ENCODE measurements at places on chromosomes 5 and 9. TPM values are rescaled to one million over a fixed set of nuclear protein-coding genes. Genes with fewer than 3 reads are reported as not detected.

DNA sequence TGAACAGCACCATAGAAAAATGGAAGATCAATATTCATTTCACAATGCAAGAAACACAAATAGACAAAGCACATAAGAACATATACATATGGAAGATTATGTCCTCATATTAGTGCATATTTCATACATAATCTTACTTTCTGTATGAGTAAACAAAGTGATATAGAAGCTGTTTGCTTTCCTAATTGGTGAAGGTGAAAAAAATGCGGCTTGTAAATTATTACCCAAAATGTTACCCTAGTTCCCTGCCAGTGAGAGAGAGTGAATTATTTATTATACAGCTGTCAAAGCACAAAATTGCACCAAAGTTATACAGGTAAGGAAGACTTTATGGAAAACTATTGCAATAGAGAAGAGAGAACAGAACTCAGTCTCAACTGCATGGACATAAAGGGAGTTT is 1485.0 kb upstream of the CDH9 start:
- DNase-seq: no peak

DNA sequence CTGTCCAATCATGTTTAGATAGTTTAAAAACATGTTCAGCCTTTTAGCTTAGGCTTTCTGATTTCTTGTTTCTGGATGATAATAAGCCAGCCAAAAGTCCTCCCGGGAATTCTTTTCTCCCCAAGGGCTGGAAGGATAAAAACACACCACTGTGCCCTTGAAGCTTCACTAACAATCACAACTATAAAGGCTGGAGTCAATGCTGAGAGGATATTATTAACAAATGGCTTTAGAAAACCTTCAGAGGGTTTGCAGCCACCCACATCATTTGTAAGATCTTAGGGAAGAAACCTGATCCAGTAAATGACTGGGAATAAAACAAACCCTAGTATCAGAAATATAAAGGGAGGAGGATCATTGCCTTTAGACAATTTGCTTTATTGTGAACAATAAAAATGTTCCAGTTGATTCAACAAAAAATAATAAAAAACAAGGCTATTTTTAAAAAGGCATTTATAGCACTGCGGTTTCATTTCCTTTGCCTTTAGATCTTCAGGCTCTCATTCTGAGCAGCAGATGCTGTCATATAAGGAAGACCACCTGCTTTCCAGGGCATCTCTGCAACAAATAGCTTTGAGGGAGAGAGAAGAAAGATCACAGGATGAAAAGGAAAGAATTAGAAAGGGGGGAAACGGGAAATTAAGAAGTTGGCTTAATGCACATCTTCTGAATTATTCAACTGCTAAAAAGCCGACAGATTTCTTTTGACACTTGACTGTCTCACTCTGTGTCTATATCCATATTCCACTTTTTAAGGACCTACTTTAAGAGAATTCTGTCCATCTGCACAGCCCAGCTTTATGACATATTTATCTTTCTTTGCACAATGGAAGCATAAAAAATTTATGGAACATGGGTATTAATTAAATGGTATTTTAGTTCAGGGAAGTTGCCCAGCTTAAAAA is 277.2 kb upstream of the SLC24A2 start:
- no peak for DNase-seq

DNA sequence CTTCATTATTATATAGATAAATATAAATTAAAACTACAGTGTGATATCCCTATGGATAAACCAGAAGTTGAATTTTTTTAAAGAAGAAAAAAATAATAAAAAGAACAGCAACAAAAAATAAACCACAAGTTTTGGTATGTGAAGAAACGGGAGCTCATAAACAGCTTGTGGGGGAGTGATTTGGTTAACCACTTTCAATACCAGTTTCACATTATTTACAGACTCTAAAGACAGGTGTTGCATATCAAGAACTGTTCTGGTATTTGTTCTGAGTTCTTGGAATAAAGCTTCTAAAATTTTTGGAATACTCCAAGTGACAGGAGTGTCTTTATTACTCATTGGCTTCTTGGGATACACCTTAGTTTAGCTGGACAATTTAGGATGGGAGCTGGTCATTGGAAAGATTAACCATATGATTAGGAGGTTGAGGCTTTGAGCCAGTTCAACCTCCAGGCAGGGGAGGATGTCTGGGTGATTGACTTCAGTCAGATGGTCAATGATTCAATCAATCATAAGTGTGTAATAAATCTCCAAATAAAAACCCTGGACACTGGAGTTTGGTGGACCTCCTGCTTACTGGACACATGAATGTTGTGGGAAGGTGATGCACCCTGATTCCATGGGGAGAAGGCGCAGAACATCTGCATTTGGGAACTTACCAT is 2223.1 kb upstream of the C9orf72 start:
- DNase-seq: no peak

GRCh38 chr5:168728546-168729211 is 149.5 kb upstream of the PANK3 start:
- no peak for DNase-seq

DNA sequence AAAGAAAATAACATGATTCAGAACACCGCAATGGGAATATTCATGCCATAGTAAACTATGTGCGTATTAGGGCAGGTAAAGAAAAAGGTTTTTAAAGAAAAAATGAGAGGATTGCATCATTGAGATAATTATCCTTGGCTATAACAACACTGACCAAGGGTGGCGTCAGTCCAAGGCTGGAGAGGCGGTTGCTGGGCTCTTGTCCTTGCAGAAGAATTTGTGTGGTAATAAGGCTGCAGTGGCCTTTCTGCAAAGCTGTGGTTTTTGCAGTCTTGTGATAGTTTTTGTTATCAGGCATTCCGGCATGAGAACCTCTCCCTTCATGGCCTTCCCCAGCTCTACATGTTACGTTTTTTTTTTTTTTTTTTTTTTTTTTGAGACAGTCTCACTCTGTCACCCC is 14.0 kb downstream of the BOD1 start:
- DNase-seq: no peak

DNA sequence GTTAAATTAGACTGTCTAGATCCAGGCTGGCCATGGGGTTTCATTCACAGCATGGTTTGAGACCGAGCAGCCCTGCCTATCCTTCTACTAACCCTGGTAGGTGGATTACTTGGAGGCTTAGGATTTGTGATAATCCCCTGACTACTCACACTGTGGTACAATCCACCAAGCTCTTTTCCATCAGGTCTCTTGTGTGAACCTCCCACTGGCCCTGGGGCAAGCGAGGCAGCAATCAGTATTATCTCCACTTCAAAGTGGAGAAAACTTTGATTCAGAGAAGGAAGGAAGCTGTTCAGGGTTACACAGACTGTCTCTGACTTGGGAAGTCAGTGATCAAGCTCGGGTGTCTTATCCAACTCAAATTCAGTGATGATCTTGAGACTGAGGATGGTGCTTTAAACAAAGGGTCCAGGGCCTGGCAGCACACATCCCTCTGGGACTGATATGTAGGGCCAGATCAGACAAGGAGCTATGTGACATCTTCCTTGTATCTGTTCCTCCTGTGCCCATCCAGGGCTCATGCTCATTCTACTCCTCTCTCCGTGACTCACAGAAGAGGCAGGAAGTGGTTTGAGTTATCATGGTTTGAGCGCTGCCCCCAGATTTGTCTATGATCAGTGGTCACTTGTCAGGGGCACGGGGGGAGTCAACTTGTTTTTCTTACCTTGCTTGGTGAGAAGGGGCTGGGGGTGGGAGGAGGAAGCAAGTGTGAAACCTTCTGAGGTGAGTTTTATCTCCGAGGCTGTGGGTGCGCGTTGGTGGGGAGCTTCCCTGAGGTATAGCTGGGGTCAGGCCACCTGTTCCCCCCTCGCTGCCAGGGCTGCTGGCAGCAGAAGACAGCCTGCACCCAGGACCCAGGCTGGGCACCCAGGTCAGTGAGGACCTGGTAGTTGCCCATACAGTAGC is 48.6 kb downstream of the RGS3 start:
- no peak for DNase-seq

RAD23B gene
- total RNA-seq: 73.6 TPM

DNA sequence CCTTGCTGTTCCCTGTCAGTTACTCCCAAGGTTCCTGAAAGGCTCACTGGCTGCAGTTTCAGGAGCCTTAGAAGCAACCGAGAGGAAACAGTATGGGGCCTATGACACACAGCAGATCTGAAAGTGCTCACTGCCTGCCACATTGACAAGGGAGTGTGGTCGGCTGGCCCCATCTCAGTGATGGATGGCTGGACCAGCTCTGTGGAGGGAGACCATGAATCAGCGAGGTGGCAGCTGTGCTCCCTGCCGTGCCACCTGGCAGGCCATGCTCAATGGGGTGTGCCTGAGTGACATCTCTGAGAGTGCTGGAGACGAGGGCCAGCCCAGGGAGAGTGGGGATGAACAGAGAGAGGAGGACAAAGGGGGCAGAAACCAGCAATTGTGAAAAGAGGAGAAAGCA is 49.1 kb downstream of the DOCK2 start:
- DNase-seq: no peak

DNA sequence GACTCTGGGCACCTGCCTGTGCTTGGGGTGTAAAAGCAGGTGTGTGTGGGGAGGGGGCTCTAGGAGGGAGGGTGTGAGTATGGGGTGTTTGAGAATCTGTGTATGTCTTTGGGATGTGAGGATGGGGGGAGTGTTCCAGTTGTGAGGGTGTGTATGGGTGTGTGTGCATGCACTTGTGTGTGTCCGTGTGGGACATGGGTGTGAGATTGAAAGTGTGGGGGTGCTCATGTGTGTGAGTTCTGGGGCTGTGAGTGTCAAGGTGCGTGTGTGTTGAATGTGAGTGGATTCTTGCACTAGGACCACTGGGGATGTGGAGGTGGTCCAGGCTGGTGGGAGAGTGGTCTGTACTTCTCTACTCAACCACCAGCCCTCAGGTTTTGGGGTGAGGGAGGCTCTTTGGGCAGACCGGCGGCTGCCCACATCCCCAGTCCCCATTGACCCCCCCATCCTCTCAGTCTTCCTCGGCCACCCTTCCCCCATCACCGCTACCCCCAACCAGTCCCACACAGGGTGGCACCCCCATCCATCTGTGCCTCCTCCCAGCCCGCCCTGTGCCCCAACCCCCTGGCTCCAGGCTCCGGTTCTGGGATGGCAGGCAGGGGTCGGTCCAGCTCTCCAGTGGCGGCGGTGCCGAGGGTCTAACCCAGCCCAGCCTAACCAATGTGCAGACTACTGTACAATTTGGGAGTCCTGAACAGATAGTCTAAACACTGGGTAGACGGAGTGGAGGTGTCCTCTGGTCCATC is 31.5 kb downstream of the GOLGA2 start:
- no peak for DNase-seq

GRCh38 chr5:166377756-166378155 is 1913.7 kb upstream of the WWC1 start:
- DNase-seq: no peak

PIP5KL1 gene
- total RNA-seq: 1.0 TPM

DNA sequence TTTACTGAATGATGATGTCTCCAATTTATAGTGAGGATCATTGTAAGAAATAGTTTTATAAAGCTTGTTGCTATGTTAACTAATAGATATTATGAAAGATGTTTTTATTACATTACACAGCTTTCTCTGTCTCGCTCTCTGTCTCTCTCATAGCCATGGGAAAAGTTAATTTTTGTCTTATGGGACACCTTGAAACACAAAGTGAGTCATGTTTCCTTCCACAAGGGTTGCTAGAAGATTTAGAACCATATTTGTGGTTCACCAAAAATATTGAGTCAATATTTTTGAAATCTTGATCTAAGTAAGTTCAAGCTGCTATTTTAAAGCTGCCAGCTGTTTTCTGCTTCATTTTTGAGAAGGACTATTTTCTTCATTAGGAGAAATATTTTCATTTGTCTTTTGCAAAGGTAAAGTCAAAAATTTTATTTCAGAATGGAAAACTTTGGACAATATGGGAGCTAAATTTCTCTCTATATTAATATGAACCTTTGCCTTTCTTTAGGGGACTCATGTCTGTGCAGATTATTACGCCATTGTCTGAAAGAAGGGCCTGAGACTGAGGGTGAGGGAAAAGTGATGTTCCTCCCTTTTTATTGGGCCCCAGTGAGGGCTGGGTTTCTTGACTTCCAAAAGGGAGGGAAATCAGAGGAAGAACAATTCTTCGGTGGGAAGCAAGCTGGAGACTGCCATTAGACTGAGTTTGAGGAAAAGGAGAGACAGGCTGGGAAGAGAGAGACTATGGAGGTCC is 87.9 kb upstream of the SLC24A2 start:
- DNase-seq: no peak

- DNase-seq: no peak
Measured at GRCh38 chr5:66041627-66042026, 102.5 kb upstream of the SREK1 start.

DNA sequence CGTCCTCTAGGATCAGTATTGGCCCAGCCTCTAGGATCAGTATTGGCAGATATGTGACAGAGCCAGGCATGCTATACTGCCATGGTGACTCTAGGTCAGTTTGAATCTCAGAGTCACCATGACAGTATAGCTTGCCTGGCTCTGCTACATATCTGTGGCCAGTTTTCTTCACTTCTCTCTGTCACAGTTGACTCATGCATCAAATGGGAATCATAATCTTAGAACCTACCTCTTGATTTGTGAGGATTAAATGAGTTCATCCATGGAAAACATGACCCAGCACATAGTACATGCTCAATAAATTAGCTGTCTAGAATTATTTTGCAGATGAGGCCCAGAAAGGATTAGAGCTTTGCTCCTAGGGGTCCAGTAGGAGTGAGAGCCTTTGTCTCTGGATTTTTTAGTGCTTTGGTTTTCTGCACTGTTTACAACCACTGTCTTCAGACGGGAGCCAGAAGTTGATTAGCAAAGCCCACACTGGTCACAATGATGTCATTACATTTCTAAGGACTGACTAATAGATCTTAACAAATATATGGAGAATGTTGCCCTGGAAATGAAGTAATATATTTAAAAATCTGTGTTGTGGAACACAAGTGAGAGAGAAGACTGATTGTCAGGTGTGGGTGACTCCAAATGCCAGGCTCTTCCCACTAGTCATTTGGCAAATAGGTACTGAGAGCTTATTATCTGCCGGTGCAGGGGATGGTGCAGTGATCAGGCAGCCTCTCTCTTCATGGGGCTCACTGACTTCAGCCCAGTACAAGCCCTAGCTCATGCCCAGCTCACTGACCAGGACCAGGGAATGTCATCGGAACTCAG is 76.0 kb downstream of the COL15A1 start:
- DNase-seq: no peak

DNA sequence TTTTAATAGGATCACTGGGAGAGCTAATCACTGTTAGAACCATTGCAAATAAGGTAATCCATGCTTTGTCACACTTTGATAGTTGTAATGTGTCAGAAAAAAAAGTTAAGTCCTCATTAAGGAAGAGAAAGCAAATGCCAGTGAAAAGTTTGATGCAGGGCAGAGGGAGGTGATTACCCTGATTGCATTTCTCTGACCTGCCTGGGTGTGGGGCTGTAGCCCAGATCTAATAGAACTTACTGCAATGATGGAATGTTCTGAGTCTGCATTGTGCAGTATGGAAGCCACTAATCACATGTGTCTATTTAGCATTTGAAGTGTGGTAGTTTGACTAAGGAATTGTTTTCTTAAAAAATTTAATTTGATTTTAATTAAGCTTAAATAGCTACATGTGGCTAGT is 202.7 kb downstream of the ATP10B start:
- DNase-seq: no peak

DNA sequence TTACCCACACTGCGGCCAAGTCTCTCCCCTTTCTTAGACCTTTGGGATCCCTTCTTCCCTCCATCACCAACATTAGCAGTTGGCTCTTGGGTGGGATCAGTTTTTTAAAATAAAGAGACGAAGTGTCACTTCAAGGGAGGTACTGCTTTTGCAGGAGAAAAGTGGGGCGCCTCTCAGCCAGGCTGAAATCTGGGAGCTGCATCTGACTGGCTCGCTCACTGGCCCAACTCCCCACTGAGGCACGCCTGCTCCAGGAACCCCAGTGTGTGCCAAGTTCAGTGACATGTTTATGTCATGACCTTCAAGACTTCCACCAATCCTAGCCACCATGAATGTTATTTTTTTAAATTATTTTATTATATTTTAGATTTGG is 130.5 kb downstream of the MVB12B start:
- DNase-seq: no peak

Data from dermis microvascular lymphatic vessel endothelial cell (primary cell).